Astrocyte of the spinal cord (primary cell): ENCODE measurements at places on chromosomes 7 and 10.

- no peak for DNase-seq
Measured at GRCh38 chr10:59361663-59362143, 646 bp downstream of the FAM13C start.

- DNase-seq: no peak
Measured at GRCh38 chr10:113980408-113981087, 63.1 kb upstream of the ADRB1 start.

DNA sequence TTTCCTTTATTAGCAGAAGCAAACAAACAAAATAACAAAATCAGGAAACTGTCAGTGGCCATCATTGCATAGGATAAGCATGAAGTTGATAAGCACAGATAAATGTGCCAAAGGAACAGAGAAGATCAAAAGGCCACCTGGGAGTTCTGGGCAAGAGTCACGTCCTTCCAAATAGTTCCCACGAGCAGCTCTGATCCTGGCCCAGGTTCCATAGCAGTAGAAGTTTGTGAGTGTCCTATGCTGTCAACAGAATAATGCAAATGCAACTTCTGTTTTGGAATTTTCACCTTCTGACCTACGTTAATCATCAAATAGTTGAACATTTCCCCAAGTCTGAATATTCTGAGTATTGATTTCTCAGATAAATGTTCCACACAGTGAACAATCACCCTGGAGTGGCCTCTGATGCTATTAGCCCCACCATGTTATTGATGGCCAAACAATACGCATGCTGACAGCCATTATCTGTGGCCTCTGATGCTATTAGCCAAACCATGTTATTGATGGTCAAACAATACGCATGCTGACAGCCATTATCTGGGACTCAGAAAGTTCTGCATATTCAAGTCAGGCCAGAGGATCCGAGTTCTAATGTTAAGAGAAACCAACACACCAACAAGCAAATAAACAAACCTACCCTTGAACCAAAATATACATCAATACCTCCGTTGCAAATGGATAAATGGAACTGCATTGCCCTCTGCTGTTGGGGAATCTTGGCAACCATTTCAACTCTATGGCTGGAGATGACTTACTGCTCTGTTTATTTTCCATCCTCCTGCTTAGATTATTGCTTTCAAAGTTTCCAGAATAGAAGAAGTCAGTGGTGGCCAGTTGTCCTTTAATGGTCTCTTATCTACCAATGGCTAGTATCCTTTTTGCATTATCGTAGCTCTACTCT, 63.3 kb downstream of the MRC1 start:
- peak; percentile 7 for DNase-seq

- no peak for DNase-seq
Measured at GRCh38 chr10:95574649-95575365, 13.6 kb upstream of the SORBS1 start.

DNA sequence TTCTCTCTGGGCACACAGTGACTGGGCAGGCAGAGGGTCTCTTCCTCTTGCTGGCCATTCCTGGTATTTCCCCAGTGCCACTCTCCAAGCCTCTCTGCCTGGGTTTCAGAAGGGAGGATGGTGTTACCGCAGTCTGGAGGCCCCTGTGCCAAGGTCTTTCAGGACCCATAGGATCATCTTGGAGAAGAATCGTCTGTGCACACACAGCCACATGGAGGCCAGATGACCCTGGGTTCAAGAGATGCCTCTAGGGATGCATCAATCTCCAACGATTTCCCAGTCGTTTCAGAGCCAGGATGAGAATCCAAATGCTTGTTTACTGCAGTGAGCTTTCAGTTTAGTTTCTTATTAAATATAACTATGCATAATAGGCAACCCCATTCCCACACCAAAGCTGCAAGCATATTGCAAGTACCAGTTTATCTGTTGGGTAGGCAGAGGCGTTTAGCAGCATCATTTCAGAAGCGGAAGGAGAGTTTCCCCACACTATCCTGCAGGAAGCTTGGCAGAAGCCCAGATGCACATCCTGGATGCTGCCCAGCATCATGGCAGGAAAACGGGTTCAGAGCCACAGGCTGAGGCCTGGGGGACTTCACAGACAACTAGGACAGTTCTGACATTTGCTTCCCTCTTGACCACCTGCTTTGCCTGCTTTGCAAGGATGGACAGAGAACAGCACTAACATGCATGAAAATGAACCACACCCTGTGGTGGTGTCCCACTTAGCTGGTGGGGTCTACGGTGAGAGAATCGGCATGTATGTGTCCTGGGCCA, 134.7 kb upstream of the FAM20C start:
- DNase-seq: no peak

DNA sequence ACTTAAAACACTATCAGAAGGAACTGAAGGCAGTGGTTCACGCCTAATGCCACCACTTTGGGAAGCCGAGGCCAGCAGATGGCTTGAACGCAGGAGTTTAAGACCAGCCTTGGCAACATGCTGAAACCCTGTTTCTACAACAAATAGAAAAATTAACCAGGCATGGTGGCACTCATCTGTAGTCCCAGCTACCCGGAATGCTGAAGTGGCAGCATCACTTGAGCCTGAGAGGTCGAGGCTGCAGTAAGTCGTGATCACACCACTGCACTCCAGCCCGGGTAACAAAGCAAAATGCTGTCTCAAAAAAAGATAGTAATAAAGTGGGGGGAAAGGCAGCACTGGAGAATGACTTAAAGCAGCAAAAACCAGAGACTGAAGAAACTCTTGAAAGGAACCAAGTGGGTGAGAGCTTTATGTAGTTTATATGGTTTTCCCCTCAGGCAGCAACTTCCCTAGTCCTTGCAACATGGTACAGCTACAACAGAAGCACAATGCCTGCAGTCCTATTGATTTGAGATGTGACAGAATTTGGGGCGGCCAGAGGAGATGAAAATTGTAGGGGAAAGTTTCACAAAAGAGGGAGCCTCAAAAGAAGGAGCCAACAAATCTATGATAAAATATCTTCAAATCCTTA, 38.1 kb downstream of the GDI2 start:
- DNase-seq: no peak

DNA sequence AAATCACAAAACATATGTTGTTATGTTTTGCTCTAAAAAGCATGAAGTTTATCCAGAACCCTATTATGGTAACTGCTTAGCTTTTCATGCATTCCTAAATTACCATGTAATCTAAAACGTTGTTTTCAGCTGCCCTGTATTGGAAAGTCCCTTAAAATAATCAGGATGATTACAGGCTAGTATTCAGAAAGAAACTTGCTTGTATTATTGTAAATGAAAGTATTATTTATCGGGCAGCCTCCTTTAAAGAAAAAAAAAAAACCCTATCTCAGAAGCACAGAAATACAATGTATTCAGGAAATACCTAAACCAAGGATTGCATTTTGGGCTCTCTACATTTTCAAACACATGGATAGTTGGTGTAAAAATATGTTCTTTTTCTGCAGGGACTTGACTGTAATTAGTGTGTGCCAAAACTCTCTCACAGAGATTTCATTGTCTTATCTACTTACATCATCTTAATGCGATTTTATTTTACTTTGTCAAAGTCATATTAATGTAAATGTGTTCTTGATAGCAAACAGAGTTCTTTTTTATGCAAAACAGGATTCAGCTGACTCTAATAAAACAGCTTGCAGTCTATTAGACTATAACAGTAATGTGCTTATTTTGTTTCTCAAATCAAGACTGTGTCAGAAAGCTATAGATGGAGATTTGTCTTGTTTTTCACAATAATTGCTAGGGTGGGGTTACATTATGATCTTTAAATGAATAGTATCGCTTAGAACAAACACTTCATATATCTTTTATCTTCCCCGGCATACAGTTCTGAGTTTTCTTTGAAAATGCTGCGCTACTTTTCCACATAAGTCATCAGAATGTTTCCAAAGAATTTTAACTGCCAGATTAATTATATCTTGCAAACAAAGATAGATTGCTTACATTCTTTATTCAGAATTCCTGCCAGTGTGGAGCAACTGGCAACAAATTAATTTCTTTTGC, 65.3 kb upstream of the ARID5B start:
- DNase-seq: peak; percentile 67

DNA sequence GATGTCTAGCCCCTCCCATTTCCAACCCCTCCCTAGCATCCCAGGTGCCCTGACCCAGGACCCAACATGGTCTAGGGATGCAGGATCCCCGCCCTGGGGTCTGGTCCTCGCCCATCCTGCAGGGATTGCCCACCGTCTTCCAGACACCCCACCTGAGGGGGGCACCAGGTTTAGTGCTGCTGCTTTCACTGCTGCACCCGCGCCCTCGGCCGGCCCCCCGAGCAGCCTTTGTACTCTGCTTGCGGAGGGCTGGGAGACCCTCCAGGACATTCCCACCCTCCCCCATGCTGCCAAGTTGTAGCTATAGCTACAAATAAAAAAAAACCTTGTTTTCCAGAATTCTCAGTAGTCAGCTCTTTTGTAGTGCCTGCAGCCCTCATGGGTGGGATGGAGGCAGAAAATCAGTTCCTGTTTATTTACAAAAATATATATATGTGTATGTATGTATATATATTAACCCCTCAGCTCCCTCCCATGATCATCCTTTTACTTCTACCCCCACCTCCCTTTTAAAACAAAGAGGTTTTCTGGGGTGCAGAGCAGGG, 9.7 kb downstream of the ZYX start:
- DNase-seq: no peak

DNA sequence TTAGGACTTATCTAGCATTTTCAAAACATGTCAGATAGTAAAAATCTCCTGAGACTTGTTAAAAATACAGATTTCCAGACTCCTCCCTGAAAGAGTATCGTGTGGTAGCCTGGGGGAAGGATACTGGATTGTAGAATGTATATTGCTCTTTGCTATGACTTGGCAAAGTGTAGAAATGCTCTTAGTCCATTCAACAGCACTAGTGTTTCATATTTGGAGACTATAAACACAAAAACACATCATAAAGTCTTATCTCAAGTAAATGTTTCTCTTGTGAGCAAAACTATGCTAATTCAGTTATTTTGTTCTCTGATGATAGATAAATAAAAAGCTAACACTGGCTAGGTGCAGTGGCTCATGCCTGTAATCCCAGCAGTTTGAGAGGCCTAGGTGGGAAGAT, 137.5 kb upstream of the PRPS1L1 start:
- no peak for DNase-seq

GRCh38 chr10:48655411-48656240, 29.0 kb upstream of the WDFY4 start:
- DNase-seq: peak; percentile 74

DNA sequence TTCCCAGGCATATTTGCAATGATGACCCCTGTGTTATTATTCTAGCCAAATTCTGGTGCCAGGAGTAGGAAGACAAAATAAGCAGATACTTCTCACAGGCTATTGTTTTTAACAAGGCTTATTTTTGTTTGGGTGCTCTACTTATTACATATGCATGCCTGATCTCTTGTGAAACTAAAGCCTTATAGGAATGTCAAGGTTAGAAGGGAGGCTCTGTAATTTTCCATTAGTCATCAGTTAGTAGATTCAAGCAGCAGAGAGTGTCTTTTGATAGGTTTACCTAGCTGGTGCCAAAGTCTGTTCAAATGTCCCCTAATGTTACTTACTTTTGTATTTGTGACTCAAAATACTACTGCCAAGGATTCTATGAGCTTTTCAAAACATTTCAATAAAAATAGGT, 11.7 kb upstream of the TMEM106B start:
- peak; percentile 9 for DNase-seq

DNA sequence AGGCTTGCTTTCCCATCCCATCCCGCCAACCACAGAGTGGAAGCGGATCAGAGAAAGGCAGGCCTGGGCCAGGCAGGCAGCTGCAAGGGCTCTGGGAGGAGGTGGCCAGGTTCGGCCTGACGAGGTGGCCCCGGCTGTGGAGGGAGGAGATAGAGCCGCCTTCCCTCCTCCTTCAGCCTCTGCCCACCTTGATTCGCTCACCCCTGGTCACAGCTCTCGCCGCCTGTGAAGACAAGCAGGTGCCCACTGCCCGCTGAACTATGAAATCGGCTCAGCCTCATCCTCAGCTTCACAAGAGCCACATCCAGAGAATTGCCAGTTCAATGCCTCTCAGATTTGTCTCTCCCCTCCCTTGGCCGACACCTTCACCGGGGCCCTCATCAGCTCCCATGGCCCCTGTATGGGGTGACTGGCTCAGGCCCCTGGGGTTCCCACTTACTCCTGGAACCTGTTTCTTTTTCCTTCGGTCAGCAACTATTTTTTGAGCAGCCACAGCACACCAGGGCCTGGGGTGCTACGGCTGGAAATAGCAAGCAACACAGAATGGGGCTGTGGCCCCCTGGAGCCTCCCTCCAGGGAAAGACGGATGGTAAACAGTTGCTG, 80.0 kb upstream of the CHST15 start:
- DNase-seq: no peak

GRCh38 chr7:128739048-128739962, at the start of gene CALU:
Gene CALU, plus strand, starts transcription at chr7:128739359. Its CDS starts 9,225 bp downstream, at chr7:128748584.
- peak; percentile 97 for DNase-seq

DNA sequence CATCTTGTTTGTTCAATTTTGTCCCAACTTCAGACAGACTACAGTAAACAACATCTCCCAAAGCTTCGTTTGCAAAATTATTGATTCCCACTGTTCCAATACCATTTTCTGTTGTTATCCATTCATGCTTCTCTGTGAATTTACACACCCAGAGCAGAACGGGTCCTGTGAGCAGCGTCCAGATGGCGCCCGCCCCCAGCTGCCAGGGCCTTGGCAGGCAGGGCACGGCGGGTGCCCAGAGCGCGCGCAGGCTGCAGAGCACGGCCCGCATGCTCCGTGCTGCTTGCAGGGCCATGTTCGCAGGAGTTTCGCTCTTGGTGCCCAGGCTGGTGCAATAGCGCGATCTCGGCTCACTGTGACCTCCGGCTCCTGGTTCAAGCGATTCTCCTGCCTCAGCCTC, 32.5 kb upstream of the SEPTIN7 start:
- no peak for DNase-seq

- DNase-seq: no peak
Measured at GRCh38 chr7:157422279-157422678, 85.5 kb downstream of the DNAJB6 start.

DNA sequence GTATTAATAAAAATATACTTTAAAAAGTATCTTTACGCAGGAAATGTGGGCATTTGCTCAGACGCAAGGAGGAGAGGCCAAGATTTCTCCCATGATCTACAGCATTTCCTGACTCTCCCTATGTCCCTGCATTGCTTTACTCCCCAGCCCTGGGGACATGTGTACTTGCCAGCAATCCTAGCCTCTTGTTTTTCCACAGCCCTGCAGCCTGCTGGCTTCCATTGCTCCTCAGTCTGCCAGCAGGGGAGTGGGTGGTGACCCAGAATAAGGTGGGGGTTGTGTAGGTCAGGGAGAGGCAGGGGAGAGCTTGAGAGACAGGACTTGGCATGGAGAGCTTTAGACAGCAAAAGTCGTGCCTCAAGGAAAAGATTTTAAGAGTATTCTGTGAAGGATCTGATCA, 307.7 kb downstream of the CDK14 start:
- no peak for DNase-seq

DNA sequence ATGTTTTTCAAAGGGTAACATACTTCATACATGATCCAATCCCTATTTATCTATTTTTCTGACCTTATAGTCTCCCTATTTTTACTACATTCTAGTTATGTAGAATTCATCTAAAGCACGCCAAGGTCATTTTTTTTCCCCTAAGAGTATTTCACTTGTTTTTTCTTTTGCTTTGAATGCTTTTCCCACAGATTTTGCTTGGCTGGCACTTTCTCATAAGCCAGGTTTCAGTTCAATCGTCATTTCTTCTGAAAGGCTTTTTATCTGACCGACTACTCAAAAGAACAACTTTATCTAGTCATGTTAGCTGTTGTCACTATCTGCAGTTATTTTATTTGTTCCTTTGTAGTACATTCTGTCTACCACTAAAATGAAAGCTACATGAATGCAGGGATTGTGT, 1274.6 kb downstream of the REEP3 start:
- no peak for DNase-seq

- peak; percentile 92 for DNase-seq
Measured at GRCh38 chr7:137970253-137970975, 31.5 kb downstream of the CREB3L2 start.
